Naive thymus-derived CD4-positive, alpha-beta T cell (primary cell): ENCODE measurements at places on chromosomes 12 and 14.

DNA sequence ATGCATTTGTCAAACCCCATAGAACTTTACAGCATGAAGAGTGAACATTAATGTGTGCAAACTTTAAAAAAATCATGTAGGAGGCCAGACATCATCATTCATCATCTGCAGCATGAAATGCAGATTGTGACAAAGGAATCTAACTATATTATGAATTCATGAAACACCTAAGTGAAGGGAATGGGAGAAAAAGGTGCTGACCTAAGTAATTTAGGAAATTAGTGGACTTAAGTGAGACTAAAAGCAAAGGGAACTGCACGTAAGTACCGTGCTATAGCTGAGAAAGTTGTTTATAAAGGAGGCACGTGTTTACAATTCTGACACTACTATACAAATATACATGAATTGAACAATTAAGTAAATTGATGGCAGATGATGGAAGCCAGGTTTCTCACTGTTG lies 37.6 kb upstream of the JDP2 start:
- DNase-seq = no peak

GRCh38 chr14:96204151-96205058 lies at the start of gene BDKRB2:
Gene BDKRB2, plus strand, starts transcription at chr14:96204839. Its CDS starts 32,269 bp downstream, at chr14:96237108.
- DNase-seq = no peak

DNA sequence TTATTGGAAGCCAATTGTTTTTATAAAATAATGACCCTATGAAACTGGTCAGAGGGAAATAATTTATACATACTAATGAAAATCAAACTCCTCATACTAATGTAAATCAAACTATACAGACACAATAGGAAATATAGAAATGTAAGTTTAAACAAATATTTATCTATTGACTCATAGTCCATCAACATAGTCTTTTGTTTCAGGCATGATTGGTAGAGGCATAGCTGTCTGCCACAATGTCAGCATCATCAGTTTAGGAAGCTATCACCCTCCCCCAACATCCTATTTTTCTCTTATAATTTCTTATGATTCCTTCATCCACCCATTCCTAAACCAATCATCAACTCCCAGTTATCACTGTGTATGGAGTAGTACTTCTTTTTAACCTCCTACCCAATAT lies 117.7 kb downstream of the SLC38A6 start:
- no peak for DNase-seq

- DNase-seq = no peak
Measured at GRCh38 chr14:52876806-52877205, 74.0 kb downstream of the FERMT2 start.
